H9 (cell line): ENCODE measurements at places on chromosomes 1 and 21.

GRCh38 chr21:24861471-24861870, 745.8 kb downstream of the MRPL39 start:
- no peak for DNase-seq

DNA sequence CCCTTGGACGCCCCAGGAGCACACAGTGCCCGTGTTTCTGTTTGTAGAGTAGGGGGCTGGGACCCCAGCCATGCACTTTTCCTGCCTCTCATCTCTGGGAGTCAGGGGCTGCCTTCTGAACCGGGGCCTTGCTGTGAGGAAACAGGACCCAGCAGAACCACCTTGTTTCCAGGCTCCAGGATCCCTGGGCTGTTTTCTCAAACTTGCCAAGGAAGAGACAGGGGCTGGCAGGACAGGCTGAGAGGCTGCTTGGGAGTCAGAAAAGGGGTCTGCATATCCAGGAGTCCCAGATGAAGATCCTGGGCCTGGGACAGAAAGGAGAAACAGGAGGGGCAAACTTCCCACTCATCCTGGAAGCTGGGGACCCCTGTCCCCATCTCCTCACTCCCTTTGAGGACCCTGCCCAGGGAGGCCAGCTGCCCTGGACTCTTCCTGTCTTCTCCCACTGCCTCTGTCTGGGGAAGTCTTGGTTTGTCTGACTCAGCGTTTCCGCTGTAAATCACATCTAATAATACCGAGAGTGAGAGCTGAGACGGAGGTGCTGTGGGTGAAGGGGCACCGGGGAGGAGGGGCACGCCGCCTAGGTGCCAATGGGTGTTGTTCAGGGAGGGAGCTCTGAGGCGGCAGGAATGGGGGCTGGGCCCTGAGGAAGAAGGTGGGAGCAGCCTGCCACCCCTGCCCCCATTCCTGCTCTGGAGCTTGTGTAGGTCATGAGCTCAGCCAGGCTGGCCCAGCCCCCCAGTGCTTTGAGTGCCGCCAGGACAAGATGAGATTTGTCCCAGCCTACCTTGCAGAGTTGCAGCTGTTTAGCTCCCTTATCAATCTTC, 16.7 kb downstream of the POU3F1 start:
- peak; percentile 57 for DNase-seq

GRCh38 chr1:201074018-201074417, 38.2 kb downstream of the CACNA1S start:
- DNase-seq, result no peak

GRCh38 chr1:150309758-150310508, 11.4 kb upstream of the PRPF3 start:
- DNase-seq, result no peak

- DNase-seq, result no peak
Measured at GRCh38 chr21:42049578-42050430, 21.3 kb upstream of the UMODL1 start.

DNA sequence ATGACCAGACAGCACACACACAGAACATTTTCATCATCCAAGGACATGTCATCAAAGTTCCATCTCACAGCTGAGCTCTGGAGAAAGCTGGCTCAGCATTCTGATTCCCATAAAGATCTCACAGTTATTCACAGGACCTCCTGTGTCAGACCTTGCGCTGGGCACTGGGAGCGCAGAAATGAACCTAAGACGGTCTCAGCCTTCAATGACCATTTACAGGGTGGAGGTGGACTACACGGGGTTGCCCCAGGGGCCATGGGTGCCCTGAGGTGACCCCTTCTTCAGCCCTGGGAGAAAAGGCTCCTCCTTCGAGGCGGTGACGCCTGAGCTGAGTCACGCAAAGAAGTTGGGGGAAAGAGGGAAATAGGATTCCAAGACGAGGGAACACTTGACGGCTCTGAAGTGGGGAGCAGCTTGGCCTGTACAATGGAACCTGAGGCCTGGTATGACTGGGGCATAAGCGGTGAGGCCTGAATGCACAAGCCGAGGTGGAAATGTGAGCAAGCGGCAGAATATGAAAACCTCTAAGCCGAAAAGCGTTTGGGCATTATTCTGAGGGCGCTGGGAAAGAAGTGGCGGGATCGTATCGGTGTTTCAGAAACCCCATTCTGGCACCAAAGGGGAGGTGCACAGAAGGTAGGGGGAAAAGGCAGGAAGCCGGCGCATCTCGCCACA, 797 bp downstream of the CC2D1B start:
- DNase-seq, result peak; percentile 51

DNA sequence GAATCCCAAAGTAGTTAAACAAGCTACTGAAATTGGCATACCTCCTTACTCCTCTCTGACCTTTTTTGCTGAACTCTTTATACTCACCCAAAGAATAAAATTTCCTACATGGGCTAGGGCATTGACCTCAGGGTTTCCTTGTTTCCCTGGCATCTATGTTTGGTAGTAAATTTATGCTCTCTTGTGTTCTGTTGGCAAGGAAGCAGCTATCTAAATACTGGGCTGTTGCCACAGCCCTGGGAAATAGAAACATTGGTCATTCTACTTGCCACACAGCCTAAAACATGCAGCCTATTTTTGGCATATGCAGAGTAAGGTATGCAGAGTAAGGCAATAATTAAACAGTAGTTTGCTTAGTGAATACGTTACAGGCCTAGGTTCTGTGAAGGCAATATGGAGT, 351.4 kb downstream of the HLX start:
- no peak for DNase-seq

DNA sequence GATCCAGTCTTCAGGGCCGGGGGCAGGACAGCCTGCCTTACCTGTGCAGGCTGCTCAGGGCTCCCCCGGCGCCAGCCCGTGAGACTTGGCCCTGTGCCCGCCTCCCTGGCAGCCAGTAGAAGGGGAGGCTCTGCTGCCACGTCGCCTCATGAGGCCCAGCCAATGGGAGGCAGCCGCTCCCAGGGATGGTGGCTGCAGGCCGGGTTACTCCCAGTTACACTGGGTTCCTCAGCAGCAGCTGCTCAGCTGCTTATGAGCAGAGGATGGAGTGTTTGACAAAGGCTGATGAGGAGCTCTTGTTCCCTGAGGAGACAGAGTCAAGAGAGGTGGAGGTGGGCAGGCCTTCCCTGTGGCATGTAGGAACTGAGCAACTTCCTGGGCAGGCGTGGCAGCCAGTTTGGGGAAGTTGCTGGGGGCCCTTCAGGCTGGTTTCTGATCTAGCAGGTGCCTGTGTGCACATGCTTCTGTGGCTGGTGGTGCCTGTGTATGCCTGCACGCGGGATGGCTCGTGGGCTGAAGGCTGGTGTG, 5.5 kb downstream of the MFSD2A start:
- no peak for DNase-seq

DNA sequence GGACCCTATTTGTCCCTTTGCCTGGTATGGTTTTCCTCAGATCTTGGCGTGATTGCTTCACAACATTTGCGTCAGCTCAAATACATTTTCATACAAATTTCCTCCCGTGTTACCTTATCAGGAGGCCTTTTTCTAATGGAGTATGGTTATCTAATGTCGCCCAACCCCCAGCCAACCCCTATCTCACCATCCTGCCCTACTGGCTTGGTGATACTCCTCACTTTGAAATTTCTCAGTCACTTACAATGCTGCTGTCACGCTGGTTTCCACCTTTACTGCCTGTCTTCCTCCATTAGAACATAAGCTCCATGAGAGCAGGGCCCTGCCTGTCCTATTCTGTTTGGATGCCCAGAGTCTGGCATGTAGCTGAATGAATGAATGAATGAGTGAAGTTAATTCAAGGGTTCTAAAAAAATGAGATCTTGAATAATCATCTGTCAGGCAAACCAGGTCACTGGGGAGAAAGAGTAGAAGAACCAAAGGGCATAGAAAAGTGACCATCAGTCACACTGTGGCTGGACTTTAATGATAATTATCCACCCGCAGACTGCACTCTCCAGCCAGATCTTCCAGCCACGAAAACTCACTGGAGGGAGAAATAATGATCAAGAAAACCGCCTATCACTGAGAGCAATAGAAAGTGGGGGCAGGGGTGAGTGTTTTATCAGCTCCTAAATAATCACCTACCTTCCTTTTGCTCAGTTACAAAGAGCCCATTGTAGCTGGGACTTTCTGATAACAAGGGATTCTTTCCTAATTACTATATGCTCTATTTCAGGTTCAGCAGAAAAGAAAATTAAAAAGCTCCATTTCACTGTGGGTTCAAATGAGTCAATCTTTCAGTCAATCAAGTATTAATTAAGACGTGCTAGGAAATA, 21.3 kb downstream of the KIAA0040 start:
- no peak for DNase-seq

- no peak for DNase-seq
Measured at GRCh38 chr1:161973924-161974845, 49.5 kb downstream of the OLFML2B start.

DNA sequence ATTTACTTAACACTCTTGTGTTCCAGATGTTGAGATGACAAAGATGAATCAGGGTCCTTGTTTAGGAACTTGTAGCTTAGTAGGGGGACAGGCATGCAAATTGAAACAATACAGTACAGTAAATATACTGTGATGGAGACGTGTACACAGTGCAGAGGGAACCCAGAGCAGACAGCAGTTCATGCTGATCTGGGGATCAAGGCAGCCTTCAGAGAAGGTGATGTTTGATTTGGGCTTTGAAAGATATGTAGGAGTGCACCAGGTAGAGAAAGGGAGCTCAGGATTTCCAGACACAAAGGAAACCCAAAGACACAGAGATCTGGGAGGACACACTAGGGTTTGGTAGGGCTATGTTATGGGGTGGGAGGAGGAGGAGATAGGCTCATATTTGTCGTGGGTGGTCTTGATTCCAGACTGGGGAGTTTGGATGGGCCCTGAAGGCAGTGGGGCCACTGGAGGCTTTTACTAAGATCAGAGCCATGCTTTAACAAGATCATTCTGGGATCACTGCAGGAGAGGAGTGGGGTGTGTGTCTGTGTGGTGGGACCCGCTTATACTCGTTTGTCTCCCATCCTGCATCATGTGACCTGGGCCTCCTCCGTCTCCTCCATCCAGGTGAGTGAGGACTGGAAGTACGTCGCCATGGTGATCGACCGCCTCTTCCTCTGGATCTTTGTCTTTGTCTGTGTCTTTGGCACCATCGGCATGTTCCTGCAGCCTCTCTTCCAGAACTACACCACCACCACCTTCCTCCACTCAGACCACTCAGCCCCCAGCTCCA, 7.8 kb downstream of the CHRNB2 start:
- no peak for DNase-seq

DNA sequence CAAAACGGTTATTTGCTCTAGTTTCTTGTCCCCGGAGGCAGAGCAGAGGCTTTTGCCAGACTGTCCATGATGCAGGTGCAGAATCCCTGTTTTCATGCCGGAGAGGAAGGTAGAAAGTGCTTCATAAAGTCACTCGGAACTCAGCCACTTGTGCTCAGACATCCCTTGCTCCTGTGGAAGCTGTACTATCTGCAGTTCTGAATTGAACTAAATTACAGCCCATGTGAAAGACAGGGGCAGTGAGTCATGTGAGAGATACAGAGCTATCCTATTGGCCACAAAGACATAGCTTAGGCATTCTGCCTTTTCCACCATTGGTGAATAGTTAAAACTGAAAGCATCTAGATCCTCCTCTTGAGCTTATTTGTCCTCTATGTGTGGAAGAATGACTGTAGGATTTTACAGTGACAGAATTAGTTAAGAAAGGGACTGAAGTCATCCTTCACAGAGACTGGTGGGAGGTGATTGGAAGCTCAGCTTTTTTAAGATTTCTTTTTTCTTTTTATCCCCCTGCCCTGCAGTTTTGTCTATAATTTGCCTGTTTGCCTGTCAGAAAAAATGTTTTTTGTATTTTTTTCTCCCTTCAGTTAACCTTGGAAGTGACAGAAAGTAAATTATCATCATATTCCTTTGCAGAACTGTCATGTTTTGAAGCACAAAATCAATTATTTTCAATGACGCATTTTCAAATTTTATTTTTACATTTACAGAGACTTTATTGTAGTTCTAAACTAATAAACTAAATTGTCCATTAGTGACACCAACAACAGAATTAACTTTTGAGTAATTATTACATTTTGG, 298.6 kb downstream of the PTPRC start:
- DNase-seq, result no peak

- DNase-seq, result no peak
Measured at GRCh38 chr21:43900078-43900385, 35.0 kb downstream of the AGPAT3 start.

GRCh38 chr1:38334930-38335592, 288.5 kb upstream of the POU3F1 start:
- DNase-seq, result no peak

GRCh38 chr1:203362720-203363025, 11.8 kb upstream of the FMOD start:
- no peak for DNase-seq

GRCh38 chr1:187627516-187627915, 798.8 kb downstream of the PLA2G4A start:
- no peak for DNase-seq

DNA sequence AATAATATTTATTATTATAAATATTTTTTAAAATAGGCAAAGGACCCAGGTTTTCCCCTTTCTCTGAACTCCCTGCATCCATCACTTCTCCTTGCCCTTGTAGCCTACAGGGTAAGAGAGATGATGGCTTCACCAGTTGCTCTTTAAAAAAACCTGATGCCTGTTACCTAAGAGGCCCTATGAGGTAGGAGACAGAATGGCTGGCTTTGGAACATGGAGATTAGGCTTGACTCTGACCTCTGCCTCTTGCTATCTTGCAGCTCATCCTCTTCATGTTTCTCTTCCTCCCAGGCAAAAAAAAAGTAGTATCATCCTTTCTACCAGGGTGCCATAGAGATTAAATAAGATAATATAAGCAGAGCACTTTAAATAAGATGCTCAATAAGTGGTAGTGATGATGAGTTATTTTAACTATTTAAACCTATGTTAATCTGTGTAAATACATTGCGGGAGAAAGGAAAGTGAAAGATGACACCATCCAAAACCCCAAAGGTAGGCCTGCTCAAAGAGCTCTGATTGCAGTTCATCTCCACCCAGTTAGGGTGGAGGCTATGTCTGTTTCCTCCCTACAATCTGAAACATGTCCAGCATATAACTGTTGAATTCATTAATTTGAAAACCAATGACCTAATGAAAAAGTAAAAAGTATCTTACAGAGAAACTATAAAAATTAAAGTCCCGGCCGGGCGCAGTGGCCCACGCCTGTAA, 51.8 kb downstream of the RGS2 start:
- DNase-seq, result no peak

DNA sequence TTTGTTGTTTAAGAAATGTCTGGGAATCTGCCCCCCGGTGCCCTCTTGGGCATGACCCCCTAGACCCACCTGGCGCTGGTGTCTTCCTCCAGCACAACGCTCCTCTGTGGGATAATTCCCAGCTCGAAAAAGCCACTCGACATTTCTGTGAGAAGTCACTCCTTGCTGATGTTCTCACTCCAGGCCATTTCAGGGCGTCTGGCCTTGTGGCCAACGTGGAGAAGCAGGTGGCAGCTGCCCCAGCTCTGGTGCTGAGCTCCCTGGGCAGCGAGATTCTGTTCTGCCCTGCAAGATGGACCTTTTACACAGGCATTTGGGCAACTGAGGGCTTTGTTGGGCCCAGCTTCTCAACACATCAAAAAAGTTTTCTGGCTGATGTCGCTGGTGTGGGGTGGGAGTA, 147.7 kb upstream of the WNT4 start:
- DNase-seq, result no peak

- DNase-seq, result no peak
Measured at GRCh38 chr1:205315008-205315618, 6.4 kb downstream of the NUAK2 start.

GRCh38 chr1:224939844-224940425, 10.5 kb downstream of the DNAH14 start:
- DNase-seq, result no peak
